Fibroblast of the aortic adventitia (primary cell): ENCODE measurements at places on chromosomes 6 and 20. TPM values are rescaled to one million over a fixed set of nuclear protein-coding genes. Genes with fewer than 3 reads are reported as not detected.

Gene OR12D3
- not detected in 2 replicates for total RNA-seq

Gene ACTL10
- 2.2 and 2.5 TPM in 2 replicates for total RNA-seq

Gene SLC17A3
- total RNA-seq: 1.1 TPM in 1 of 2 replicates, not detected in the other

Gene SEL1L2
- total RNA-seq: not detected in 2 replicates

Gene SIRPG
- not detected in 2 replicates for total RNA-seq

Gene RAE1
- 24.8 and 26.9 TPM in 2 replicates for total RNA-seq

Gene SLC22A2
- not detected in 2 replicates for total RNA-seq

Gene GHRH
- not detected in 2 replicates for total RNA-seq

Gene TFAP2C
- 0.08 TPM in 1 of 2 replicates, not detected in the other for total RNA-seq

Gene MICB
- 3.4 and 16.6 TPM in 2 replicates for total RNA-seq

Gene STMND1
- not detected in 2 replicates for total RNA-seq

Gene KHDRBS2
- total RNA-seq: not detected in 2 replicates

Gene C6orf141
- total RNA-seq: 0.57 and 5.7 TPM in 2 replicates

Gene OGFR
- 31.0 and 46.4 TPM in 2 replicates for total RNA-seq

Gene IRF4
- total RNA-seq: 2.3 TPM in 1 of 2 replicates, not detected in the other

Gene KCNK15
- total RNA-seq: 4.2 and 8.5 TPM in 2 replicates

Gene SYNDIG1
- total RNA-seq: 0.25 and 1.6 TPM in 2 replicates

Gene PI3
- not detected in 2 replicates for total RNA-seq

Gene TMEM200A
- total RNA-seq: 61.5 and 137 TPM in 2 replicates

Gene GPX5
- not detected in 2 replicates for total RNA-seq

Gene MRAP2
- 0.33 and 5.8 TPM in 2 replicates for total RNA-seq

Gene METTL24
- 0.09 and 0.16 TPM in 2 replicates for total RNA-seq

Gene GJA10
- total RNA-seq: not detected in 2 replicates

Gene NEURL2
- total RNA-seq: 6.8 and 7.0 TPM in 2 replicates

Gene RBPJL
- total RNA-seq: not detected in 2 replicates

Gene OSBPL2
- 21.1 and 31.6 TPM in 2 replicates for total RNA-seq

Gene NPBWR2
- not detected in 2 replicates for total RNA-seq

Gene XKR7
- not detected in 2 replicates for total RNA-seq

Gene VSTM2L
- 0.57 and 1.4 TPM in 2 replicates for total RNA-seq

Gene MUC21
- not detected in 2 replicates for total RNA-seq

Gene SAPCD1
- 0.90 and 6.2 TPM in 2 replicates for total RNA-seq

Gene RIMS4
- 0.27 and 0.41 TPM in 2 replicates for total RNA-seq

Gene OTOR
- not detected in 2 replicates for total RNA-seq

Gene ANKEF1
- total RNA-seq: 0.65 and 1.8 TPM in 2 replicates

Gene SLC32A1
- not detected in 2 replicates for total RNA-seq

Gene CD24
- 1.7 and 4.5 TPM in 2 replicates for total RNA-seq

Gene CDH26
- total RNA-seq: 0.09 TPM in 1 of 2 replicates, not detected in the other

Gene NKX2-4
- total RNA-seq: not detected in 2 replicates

Gene DLGAP4
- total RNA-seq: 9.5 and 19.5 TPM in 2 replicates

Gene ZNF133
- total RNA-seq: 14.6 and 22.2 TPM in 2 replicates

Gene ESR1
- 2.7 and 3.4 TPM in 2 replicates for total RNA-seq

Gene C6orf136
- total RNA-seq: 1.1 and 5.2 TPM in 2 replicates

Gene LRRC73
- 0.63 and 0.98 TPM in 2 replicates for total RNA-seq

Gene HRH3
- total RNA-seq: not detected in 2 replicates

Gene SAMHD1
- total RNA-seq: 32.7 and 41.8 TPM in 2 replicates

Gene PRDM13
- total RNA-seq: not detected in 2 replicates

Gene TAGAP
- total RNA-seq: not detected in 2 replicates

Gene PRPH2
- 0.72 and 1.3 TPM in 2 replicates for total RNA-seq

Gene CCR6
- not detected in 2 replicates for total RNA-seq

Gene FOXS1
- 2.3 TPM in 1 of 2 replicates, not detected in the other for total RNA-seq

Gene PNLDC1
- not detected in 2 replicates for total RNA-seq

Gene TRIM15
- total RNA-seq: not detected in 2 replicates

Gene RIPPLY2
- total RNA-seq: not detected in 2 replicates

Gene PACSIN1
- total RNA-seq: not detected in 2 replicates

Gene TNFRSF6B
- 0.36 TPM in 1 of 2 replicates, not detected in the other for total RNA-seq

Gene KCNB1
- total RNA-seq: 0.27 and 0.41 TPM in 2 replicates

Gene HLA-DOB
- 2.6 TPM in 1 of 2 replicates, not detected in the other for total RNA-seq

Gene CYP21A2
- 0.09 and 1.3 TPM in 2 replicates for total RNA-seq

Gene KLHDC3
- total RNA-seq: 27.0 and 78.1 TPM in 2 replicates
